NCI-H774 (cell line): ENCODE measurements at places on chromosomes 13 and 19.

DNA sequence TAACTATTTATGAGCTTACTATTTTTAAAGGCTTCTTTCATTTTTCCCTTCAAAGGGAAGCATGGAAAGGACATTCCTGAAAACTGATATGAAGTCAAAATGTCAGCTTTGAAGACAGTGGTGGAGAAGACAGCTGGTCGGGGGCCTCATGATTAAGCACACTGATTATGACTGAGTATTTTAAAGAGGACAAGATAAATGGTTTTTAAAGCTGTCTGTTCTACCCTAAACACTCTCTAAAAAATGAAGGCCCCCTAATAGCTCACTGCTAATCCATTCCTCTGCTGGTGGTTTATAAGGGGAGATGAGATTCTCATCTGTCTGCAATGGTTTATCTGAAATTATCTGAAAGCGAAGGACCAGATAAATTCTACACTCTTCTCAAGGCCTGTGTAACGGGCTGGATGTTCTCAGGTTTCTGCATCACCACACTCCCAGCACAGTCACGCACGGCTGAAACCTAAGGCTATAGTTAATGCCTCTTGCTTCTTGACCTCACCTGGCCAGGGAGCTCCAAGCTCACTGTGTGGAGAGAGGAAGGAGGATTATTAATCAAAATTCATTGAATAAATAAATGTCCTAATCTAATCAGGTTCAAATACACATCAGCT, 86.9 kb upstream of the DOCK9 start:
- no peak for DNase-seq

- DNase-seq = peak; percentile 47
Measured at GRCh38 chr19:58519087-58519354, 589 bp downstream of the ZBTB45 start.

GRCh38 chr19:38942471-38943181, 11.9 kb downstream of the MRPS12 start:
- DNase-seq = no peak

- DNase-seq = no peak
Measured at GRCh38 chr19:30691819-30692166, 319.6 kb downstream of the ZNF536 start.

GRCh38 chr13:67726979-67727378, 496.8 kb upstream of the PCDH9 start:
- no peak for DNase-seq

DNA sequence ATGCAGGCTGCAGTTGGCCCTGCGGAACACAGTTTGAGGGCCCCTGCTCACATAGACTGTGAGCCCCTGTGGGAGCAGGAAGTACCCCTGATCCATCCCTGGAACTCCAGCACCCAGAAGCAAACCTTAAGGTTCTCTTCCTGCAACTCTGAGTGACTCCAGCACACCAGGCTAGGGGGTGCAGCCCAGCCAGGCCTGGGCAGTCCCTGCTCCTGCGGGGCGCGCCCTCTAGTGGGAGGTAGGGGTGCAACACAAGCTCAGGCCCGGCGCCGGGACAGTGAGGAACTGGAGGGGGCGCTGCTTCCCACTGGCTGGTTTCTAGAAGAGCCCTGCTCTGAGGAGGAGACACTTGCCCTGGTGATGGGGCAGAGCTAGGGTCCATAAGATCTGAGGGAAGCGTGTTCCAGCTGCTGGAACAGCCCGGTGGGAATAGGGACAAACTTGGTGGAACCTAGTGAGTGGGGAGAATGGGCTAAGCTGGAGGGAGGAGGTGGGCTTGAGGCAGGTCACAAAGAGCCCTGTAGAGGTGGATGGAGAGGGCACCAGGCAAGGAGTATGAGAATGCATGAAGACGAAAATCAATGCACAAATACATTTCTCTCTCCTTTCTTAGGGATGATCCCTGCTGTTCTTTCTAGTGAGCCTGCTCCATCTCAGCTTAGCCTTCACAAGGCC, 5.0 kb downstream of the ZSCAN5A start:
- DNase-seq = no peak

- DNase-seq = no peak
Measured at GRCh38 chr19:19094513-19094912, 30.7 kb downstream of the SLC25A42 start.

- no peak for DNase-seq
Measured at GRCh38 chr19:17411801-17412200, 6.4 kb upstream of the BST2 start.

DNA sequence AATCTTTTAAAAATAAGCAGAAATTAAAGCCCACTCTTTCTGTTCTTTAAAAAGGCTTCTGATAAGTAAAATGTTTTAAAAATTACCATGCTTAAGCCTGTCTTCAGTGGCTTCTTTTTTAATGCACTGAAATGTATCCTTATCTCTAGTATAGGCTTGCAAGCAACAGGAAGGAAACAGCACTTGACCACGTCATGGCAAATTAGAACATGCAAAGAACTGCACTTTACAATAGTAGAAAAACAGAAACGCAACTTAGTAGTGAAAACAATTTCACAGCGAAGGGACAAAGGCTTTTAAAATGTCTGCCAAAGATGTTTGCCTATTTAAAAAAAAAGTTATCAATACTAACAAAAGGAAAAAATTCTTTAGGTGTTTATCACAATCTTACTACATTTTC, 36.3 kb downstream of the ELF1 start:
- DNase-seq = no peak

DNA sequence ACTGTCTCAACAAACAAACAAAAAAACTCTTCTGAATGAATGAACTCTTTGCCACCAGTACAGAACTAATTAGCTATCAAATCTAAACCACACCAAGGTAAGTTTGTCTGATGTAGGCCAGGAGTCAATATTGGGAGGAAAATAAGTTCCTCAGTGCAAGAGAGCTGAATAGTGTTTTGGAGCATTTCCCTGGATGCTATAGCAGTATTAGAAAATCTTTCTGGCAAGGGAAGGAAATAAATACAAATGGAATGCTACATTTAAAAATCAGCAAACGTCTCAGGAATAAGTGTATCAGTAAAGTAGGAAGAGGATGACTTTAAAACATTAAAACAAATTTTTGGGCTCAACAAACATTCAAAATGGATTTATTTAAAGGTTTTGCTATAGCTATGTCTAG, 81.3 kb upstream of the TMTC4 start:
- no peak for DNase-seq

GRCh38 chr13:49615836-49616675, 12.3 kb upstream of the ARL11 start:
- no peak for DNase-seq

DNA sequence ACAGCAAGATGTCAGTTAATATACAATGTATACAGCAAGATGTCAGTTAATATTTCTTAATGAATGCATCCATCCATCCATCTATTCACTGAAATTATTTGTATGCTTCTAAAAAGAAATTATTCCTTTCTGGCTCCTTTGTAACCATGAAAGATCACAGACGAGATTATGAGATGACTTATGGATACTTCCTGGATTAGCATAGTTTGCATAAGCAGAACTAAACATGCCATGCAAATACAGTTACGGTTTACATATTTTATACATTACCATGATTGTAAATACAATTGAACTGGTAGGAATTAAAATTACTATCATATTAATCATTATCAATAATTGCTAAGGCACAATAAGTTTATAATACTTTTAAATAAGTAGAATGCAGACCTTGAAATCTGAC, 32.7 kb downstream of the NALCN start:
- DNase-seq = no peak

DNA sequence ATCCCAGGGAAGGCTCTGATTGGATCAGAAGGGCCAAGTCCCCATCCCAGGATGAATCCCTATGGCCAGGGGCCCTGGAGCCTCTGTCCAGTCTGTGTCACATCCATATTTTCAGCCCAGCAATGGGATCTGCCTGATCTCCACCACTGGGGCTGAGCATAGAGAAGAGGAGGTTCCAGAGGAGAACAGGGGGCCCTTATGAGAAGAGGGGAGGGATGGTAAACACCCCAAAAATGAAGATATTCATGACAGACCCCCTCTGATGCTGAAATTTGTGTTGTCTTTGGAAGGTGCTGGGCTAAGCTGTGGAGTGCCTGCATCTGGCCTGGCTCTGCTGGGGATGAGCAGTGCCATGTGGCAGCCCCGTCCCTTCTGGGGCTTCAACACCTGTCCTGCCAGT, 14.5 kb downstream of the KLHL26 start:
- no peak for DNase-seq

- DNase-seq = no peak
Measured at GRCh38 chr19:54373781-54374631, 9.3 kb upstream of the LAIR1 start.

DNA sequence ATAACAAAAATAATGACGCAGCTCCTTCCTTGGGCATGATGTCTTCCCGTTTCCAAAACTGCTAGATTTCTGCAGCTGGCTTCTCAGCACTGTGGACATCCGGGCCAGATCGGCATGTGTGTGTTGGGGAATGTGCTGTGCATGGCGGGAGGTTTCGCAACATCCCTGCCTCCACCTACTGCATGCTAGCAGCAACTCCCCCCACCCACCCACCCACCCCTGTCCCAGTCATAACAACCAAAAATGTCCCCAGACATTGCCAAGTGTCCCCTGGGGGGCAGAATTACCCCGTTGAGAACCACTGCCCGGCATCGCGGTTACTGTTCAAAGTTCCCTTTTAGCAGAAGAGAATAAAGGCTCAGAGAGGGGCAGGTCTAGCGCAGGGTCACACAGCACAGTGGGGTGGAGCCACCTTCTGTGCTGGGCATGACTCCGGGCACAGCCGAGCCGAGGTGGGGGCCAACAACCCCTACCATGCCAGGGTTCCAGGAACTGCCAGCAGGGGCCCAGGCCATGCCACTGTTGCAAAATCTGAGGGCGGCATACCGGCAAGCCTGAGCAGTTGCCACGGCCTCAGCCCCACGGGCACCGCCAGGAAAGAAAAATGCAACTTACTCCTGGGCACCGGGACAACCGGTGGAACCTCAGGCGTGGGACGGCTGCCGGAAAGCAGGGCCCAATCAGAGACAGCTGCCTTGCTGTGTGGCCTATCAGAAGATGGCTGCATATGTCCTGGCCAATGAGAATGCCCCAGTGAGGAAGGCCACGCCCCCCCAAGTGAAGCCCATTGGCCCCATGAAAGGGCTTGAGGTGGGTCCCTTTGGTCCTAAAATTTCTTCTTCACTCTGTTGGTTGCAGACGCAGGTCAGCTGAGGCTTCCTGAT, 22.5 kb upstream of the NFIC start:
- DNase-seq = peak; percentile 58

DNA sequence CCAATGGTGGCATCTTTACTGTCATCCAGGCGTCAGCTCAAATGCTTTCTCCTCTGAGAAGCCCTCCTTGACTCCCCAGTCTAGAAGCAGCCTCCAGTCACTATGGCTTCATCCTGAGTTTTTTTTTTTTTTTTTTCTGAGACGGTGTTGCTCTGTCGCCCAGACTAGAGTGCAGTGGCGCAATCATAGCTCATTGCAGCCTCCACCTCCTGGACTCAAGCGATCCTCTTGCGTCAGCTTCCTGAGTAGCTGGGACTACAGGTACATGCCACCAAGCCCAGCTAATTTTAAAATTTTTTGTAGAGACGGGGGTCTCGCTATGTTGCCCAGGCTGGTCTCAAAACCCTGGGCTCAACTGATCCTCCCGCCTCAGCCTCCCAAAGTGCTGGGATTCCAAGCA, 4.2 kb downstream of the NRTN start:
- DNase-seq = no peak

DNA sequence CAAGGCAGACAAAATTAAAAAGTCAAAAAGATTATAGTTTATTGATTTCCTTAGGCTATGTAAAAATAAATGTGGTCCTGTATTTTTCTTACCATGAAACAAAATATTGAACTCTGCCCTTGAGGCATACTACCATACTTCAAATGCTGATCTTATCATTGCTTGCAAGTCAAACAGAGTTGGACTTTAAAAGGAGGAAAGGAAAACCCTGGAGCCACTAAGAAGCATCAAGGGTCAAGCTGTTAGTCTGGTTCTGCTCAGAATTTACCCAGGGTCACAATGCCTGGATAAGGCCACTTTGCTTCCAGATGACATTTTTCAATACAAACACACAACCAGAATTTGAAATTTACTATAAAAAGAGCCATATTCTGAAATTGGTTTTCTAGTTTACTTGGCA, 2.2 kb upstream of the FREM2 start:
- no peak for DNase-seq

GRCh38 chr19:35732540-35733179, 9.6 kb downstream of the IGFLR1 start:
- DNase-seq = no peak

DNA sequence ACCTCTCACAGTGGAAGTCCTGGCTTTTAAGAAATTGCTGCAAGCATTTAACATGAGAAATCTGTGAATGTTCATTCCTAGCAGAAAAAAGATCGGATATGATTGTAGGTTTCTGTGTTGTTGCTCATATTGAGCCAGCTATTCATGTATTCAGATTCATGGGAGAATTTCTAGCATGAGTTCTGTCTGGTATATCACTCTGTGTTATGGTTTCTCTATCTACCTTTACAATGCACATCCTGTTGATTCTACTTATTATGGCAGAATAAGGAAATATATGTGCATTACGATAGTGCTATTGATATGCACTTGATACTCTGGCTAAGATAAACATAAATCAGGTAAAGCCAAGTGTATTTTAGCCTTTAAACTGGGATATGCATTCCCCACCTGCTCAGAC, 138.2 kb downstream of the KCNRG start:
- no peak for DNase-seq

- DNase-seq = no peak
Measured at GRCh38 chr13:37910790-37911189, 41.2 kb upstream of the TRPC4 start.

- no peak for DNase-seq
Measured at GRCh38 chr19:40466985-40467734, at the start of gene SPTBN4. Gene SPTBN4, plus strand, starts transcription at chr19:40467001. Its CDS starts 5,621 bp downstream, at chr19:40472622.

DNA sequence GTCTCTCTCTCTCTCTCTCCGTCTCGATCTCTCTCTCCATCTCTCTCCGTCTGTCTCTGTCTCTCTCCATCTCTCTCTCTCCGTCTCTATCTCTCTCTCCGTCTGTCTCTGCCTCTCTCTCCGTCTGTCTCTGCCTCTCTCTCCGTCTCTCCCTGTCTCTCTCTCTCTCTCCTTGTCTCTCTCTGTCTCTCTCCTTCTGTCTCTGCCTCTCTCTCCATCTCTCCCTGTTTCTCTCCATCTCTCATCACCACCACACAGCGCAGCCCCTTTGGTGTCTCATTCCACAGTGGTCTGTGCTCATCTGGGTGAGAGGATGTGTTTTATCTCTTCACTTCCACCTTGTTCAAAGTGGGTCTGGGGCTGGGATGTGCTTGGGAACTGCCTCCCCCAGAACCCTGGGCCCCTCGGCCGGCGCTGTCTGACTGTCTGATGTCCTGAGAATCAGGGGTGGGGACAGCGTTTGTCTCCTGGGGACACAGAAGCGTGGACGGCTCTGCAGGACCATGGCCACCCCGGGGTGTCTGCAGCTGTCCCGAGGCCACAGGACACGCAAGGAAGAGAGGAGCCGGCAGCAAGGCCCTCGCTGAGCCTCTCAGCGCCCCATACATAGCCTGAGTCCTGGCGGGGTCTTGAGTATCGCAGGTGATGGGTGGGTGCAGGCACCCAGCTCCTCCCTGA, 40.2 kb upstream of the C13orf46 start:
- no peak for DNase-seq

- peak; percentile 43 for DNase-seq
Measured at GRCh38 chr19:7926021-7926726, at the start of gene CTXN1. Gene CTXN1, minus strand, starts transcription at chr19:7926135. Its CDS starts 597 bp downstream, at chr19:7925538.

GRCh38 chr19:29502581-29502850, 23.3 kb upstream of the VSTM2B start:
- no peak for DNase-seq

GRCh38 chr13:20525144-20525600, 485 bp downstream of the CRYL1 start:
- DNase-seq = no peak
